ENCODE measurements at places on chromosomes 1 and 21.

DNA sequence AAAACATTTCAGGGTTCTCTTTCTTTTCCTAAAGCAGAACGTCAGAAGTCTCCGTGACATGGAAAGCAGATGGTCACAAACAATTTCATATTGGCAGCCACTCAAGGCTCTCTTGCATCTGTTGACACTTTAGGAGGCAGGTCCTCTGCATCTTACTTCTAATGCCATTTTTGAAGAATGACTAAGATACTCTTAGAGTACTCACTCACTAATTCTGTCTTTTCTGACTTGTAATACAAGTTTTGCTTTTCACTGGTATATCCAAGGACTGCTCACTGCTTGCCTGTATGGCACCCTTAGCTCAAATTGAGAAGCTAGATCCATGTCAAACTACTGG lies 68.3 kb downstream of the PRRX1 start:
- DNase-seq = no peak

- no peak for DNase-seq
These were observed 2.3 kb downstream of the PLA2G2F start for GRCh38 chr1:20141466-20141865.

DNA sequence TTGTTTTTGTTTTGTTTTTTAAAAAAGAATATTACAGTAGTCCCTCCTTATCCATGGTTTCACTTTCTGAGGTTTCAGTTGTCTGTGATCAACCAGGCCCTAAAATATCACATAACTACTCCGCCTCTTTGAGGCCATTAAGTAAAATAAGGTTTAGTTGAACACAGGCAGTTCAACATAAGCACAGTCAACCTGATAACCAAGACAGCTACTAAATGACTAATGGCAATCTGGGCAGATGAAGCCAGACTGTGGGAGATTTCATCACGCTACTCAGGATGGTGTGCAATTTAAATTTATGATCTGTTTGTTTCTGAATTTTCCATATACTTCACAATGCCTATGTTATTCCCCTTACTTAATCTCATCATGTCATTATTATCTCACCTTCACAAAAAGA lies 30.1 kb downstream of the LDLRAD1 start:
- DNase-seq = peak; percentile 41

DNA sequence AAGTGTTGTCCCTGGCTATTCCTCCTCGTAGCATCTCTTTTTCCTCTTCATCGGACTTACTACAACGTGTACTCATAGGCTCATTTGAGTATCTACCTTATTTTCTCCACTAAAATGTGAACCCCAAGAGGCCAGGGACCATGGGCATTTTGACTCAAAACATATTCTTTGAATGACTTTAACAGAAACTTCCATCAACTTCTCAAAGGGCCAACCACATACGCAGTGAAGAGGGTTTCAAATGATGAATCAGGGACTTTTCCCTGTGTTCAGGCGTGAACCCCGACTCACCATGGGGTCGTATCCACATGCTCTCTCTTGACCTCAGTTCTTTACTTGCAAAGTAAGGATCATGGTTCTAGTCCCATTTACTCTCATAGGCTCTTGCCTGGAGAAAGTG lies 20.2 kb upstream of the GPR137B start:
- DNase-seq = peak; percentile 63

DNA sequence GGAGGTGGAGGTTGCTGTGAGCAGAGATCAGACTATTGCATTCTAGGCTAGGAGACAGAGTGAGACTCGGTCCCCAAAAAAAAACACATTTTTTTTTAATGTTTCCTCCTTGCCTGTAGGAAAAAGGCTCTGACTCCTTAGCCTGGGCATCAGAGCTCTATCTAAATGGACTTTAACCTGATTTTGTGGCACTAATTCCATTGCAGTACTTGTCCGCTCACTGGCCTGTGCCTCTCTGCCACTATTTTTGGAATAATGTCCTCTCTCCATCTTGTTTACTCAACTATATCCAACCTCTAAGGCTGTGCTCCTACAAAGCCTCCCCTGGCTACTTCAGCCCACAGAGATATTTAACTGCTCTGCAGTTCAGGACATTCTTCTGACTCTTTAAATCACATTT lies 26.5 kb downstream of the METTL18 start:
- no peak for DNase-seq
